Psoas muscle (tissue), 8 donors: ENCODE measurements at places on chromosomes 16 and 17. TPM values are rescaled to one million over a fixed set of nuclear protein-coding genes. Genes with fewer than 3 reads are reported as not detected.

- DNase-seq = no peak
- no peak overlapping the region for H3K4me3 ChIP-seq
- no peaks in the 10 kb centered on the region for H3K4me1 ChIP-seq
- H3K27ac ChIP-seq = no peak overlapping the region
- peaks cover 8% of the 10 kb centered on the region for H3K27me3 ChIP-seq
- H3K36me3 ChIP-seq = no peaks in the 10 kb centered on the region
Measured at GRCh38 chr16:74747716-74748615, 26.7 kb downstream of the FA2H start.

DNA sequence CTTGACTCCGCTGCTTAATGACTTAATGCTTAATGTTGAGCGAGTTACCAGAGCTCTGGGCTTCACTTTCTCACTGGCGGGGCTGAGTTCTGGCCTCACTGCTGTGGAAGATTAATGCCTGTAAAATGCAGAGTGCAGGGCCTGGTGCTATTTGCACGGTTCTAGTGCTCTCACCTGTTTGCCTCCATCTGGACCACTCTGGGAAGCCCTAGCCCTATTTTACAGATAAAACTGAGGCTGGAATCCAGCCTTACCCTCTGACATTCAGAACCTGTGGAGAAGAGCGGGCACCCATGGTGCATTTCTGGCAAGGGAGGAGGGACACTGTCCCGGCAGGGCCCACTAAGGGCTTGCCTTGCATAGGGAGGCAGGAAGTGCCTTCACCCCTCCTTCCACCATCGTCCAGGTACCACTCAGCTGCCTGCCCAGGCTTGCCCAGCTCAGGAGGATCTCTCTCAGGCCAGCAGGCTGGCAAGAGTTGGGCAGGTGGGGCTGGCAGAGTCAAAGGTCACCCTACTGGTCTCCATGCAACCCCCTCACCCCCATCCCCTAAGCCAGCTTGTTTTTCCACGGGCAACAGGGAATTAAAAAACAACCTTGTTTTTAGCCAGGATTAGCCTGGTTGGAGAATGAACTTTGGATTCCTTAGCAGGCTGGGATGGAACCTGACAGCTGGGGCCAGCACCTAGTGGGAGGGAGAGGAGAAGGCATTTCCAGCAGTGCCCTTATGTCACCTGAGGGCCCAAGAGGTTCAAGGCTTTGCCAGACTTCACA, 4.1 kb upstream of the UBALD1 start:
- no peak for DNase-seq
- H3K36me3 ChIP-seq = no peaks in the 10 kb centered on the region
- H3K4me1 ChIP-seq = peaks cover 25% of the 10 kb centered on the region
- H3K27me3 ChIP-seq = no peaks in the 10 kb centered on the region

DNA sequence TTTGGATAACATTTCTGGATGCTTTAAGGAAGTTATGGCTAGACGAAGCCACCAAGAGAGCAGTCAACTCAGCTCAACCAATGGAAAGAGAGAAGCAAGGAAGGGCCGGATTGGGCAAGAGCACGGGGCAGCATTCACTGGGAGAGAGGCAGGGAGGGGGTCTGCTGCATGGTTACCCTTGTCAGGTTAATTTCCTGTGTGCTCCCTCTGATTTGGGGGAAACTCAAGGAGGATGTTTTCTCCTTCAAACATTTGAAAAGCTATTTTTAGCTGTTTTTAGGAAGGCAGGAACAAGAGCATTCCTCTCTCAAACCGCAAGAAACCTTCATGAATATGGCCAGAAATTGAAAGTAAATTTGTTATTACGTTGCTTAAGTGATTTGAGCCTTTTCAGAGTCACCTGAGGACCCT, 118.5 kb upstream of the ZFHX3 start:
- H3K27ac ChIP-seq = no peak overlapping the region
- H3K4me3 ChIP-seq = no peak overlapping the region
- H3K4me1 ChIP-seq = no peaks in the 10 kb centered on the region

DNA sequence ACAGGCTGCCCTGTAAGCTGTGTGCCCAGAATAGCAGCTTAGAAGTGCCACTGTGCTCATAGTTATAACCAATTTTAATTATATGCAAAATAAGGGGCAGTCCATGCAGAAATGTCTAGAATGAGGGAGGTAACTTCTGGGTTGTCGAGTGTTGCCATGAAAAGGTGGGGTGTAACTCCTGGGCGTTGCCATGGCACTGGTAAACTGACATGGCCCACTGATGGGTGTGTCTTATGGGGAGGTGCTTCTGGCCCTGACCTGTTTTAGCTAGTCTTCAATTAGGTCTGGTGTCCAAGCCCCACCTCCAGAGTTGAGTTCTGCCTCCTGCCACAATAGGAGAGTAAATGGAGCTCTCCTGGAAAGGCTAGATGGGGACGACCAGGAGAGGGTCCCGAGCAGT, 120.6 kb downstream of the SALL1 start:
- H3K4me3 ChIP-seq = no peak overlapping the region
- no peaks in the 10 kb centered on the region for H3K36me3 ChIP-seq
- DNase-seq = no peak
- H3K4me1 ChIP-seq = no peaks in the 10 kb centered on the region
- no peaks in the 10 kb centered on the region for H3K27me3 ChIP-seq

DNA sequence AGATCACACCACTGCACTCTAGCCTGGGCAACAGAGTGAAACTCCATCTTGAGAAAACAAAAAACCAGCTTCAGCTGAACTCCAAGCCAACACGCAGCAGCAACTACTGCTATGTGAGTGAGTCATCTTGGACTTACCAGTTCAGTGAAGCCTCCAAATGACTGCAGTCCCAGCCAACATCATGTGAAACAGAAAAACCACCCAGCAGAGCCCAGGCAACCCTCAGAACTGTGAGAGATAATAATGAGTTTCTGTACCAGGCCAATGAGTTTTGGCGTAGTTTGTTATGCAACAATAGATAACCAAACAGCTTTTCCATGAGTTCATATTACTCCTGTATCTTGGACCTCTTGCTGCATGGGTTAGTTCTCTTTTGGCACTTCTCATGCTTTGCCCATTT, 23.3 kb downstream of the PHF12 start:
- H3K36me3 ChIP-seq = peaks cover 6% of the 10 kb centered on the region
- no peak overlapping the region for H3K27ac ChIP-seq
- no peak for DNase-seq
- H3K4me1 ChIP-seq = peaks cover 23% of the 10 kb centered on the region
- no peaks in the 10 kb centered on the region for H3K27me3 ChIP-seq

Gene KRT32
- total RNA-seq = 0.15 TPM

Gene APOH
- not detected for total RNA-seq

Gene MPV17L
- 30.3 TPM for total RNA-seq

Gene USP43
- total RNA-seq = not detected

Gene ATAD5
- 0.44 TPM for total RNA-seq

Gene C17orf50
- not detected for total RNA-seq

Gene ADAD2
- total RNA-seq = not detected
